SK-N-DZ (cell line): ENCODE measurements at places on chromosomes 4 and X.

DNA sequence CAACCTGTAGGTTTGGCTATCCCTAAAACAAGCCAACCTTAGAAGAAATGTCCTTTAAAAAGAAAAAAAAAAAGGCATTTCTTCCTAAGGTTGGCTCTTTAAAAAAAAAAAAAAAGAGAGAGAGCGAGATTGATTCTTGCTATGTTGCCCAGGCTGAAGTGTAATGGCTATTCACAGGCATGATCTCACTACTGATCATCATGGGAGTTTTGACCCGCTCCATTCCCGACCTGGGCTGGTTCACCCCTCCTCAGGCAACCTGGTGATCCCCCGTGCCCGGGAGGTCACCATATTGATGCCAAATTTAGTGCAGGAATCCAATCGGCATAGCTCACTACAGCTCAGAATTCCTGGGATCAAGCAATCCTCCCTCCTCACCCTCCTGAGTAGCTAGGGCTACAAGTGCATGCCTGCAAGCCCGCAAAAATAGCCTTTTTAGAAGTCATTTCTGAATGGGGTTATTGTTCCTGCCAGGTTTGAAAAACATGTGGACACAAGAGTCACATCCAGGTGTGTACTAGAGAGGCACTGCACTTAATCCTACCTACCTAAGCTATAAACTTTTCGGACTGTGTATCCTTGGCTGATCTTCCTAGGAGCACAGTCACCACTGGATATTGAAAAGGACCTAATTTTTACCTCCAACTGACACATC, 61.4 kb upstream of the ZCCHC13 start:
- no peak for DNase-seq

DNA sequence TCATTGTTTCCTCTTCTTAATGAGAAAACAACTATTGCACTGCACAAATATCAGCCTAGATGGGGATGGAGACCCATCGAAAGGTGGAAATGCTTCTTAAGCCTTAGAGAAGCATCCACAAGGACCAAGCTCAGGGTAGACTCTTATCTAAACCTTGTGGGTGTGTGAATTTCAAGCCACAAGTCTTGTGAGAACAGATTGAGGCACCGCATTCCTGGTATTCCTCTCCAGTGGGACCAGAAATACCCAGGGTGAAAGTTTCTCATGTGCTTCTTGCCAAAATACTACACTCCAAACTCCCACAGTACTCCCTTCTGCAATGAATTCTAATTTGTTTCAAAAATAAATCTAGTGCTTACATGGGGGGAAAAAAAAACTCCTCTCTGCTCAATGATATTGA, 375.6 kb downstream of the PDGFC start:
- DNase-seq = no peak

DNA sequence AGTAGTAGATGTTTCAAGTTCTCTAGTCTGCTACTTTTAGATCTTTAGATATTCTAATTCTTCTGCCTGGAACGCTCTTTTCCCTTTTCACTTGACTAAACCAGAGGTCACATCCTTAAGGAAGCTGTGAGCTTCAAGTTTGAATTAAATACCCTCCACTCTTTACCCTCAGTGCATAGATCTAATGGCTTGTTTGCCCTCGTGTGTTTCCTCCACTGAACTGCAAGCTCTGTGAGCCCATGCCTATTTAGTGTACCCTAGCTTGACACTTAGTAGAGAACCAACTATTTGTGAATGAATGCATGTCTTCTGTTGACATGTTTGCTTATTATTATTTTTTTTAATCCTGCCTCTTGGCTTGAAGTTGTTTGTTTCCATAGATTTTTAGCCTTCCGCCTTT, 138.3 kb downstream of the PDE5A start:
- DNase-seq = peak; percentile 58

GRCh38 chr4:53003959-53004358, 141.8 kb downstream of the RASL11B start:
- no peak for DNase-seq

DNA sequence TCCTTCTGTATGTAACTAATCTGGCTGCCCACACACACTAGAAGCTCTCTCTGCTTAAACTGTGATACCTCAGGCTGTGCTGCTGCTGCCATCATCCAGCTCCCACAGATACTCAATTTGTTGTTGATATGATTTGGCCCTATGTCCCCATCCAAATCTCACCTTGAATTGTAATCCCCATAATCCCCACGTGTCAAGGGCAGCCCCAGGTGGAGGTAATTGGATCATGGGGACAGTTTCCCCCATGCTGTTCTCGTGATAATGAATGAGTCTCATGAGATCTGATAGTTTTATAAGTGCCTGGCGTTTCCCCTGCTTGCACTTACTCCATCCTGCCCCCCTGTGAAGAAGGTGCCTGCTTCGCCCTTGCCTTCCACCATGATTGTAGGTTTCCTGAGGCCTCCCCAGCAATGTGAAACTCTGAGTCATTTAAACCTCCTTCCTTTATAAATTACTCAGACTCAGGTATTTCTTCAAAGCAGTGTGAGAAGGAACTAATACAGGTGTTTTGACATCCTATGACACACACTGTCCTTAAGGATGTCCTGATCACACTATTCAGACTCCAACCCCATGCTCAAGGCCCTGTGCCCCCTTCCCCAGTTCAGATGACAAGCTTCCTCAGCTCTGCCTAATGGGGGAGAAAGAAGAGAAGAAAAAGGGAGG, 2.9 kb upstream of the ATOH1 start:
- DNase-seq = no peak

GRCh38 chrX:55107911-55108310, 19.1 kb downstream of the PAGE2 start:
- no peak for DNase-seq

- DNase-seq = no peak
Measured at GRCh38 chr4:86547140-86547539, 47.0 kb upstream of the PTPN13 start.

- DNase-seq = no peak
Measured at GRCh38 chr4:8009710-8010511, 70.2 kb upstream of the AFAP1 start.

DNA sequence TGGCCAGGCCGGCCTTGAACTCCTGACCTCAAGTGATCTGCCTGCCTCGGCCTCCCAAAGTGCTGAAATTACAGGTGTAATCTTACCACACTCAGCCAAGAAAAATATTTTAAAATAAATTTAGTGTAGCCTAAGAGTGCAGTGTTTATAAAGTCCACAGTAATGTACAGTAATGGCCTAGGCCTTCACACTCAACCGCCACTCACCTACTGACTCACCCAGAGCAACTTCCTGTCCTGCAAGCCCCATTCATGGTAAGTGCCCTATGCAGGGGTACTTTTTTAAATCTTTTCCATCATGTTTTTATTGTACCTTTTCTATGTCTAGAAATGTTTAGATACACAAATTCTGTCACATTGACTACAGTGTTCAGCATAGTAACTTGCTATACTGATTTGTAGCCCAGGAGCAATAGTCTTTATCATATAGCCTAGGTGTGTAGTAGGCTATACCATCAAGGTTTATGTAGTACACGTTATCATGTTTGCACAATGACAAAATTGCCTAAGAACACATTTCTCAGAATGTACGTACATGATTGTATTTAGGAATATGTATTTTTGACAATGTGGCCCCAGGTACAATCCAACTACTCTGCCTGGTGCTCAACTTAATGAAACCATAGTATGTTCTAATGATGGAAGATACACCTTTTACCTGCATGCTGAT, 455.2 kb downstream of the PCDH7 start:
- no peak for DNase-seq

GRCh38 chrX:112819813-112820212, 20.8 kb downstream of the AMOT start:
- DNase-seq = no peak

- DNase-seq = no peak
Measured at GRCh38 chr4:79923281-79923680, 149.7 kb downstream of the ANTXR2 start.

DNA sequence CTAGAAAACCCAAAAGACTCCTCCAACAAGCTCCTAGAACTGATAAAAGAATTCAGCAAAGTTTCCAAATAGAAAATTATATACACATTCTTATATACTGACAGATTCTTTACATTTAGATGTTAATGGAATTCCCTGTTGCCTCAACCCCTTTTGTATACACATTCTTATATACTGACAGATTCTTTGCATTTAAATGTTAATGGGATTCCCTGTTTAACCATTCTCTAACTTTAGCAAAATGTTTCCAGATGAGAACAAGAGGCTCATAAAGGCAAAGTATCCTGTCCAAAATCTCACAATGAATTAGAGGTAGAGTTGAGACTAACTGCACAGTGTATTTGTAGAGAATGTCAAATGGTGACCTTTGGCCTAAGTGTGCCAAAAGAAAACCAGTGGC, 23.1 kb upstream of the AR start:
- DNase-seq = no peak

DNA sequence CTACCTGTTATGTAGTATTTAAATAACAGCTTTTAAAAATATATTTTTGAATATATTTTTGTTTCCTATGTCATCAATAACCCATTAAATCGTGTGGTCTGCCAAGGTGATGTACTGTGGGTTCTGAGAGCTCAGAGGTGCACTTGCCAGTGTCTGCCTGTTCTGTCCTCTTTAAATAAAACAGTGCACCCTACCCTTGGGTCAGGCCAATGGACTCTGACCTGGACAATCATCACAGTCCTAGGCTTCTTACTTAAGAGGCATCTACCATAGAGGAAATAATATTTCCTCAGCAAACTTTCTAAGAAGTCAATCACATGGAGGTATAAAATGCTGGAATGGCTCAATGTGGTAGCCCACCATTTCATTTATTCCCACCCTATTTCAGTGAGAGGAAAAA, 26.0 kb upstream of the LHFPL1 start:
- no peak for DNase-seq

- no peak for DNase-seq
Measured at GRCh38 chrX:24229976-24230375, 80.4 kb downstream of the ZFX start.

DNA sequence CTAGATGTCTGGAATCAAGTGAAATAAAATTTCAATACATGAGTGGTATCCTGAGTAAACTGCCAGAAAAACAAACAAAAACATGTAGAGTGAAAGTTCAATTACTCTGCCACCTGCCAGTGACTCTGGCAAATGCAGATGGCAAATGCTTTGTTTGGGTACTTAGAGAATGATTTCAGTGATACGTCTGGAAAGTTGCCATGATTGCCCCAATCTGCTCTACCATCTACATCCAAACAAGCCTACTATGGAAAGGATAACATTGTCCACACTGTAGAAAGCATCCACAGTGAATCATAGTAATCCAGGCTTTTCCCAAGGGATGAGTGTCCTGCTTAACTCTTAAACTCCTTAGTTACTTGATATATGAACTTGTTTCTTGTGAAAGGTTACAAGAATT, 3.4 kb downstream of the SPATA4 start:
- peak; percentile 80 for DNase-seq
